ENCODE measurements at places on chromosomes 5 and 9.
A peak's percentile ranks its signal among the peaks of the same experiment; 100 is the strongest.

DNA sequence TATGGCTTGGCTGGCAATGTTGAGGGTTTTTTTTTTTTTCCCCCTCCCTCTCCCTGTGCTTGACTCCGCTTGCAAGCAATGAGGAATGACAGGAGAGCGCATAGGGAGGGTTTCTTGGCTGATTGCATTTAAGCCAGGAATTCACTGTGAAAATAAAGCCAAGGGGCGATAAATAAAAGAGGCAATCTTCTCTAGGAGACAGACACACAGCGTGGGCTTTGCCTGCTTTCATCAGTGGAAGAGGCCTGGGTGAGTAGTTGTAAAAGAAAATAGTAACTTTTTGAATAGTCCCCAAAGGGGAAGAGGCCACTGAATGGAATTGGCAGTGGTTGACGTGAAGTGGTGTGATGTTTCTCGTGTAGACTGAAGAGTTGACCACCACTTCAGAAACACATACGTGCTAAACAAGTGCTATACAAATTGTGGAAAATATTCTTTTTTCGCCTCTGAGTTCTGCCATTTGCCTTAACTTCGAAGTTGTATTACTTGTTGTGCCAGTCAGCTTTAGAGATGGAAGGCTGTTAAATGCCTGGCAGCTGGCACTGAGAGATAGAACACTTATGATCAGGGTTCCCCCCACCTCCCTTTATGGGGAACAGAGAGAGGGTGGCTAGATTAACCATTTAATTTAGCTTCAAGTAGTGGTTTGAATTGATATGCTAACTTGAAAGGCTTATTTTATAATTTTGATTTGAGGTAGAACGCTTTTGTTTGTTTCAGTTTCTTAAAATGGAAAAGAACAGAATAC lies 3.0 kb downstream of the ZSWIM6 start:
- peak; percentile 30 for DNase-seq

GRCh38 chr5:51378061-51378409 lies 5.2 kb upstream of the ISL1 start:
- DNase-seq: no peak

DNA sequence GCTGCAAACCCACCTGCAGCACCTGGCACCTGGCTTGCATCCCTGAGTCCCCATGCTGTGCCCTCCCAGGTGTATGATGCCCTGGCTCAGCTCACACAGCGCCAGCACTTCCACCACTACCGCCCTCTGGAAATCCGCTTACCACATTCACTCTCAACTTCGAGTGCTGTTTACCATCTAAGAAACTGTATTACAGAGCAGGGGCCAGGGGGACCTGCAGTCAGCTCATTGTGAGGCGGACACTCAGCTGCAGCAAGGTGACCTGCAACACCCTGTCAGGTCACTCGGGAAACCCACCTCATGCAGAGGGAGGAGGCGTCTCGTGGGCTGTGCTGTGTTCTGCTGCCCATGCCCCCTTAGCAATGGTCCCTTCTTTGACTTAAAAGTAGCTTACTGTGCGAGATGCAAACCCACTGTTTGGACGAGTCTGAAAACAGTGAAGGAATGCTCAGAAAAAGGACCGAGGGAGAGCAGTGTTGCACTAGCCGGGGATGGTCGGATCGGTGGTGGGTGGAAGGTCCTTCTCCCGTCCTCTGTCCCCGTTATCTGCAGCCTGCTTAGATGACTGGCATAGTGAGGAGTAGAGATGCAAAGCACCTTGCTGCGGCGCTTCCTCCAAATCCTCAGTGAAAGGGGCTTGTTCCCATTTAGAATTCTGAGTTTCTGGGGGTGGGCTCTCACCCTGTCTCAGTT lies 55.2 kb upstream of the CTSL start:
- DNase-seq: no peak

GRCh38 chr9:101325053-101325452 lies 59.8 kb downstream of the BAAT start:
- DNase-seq: no peak

DNA sequence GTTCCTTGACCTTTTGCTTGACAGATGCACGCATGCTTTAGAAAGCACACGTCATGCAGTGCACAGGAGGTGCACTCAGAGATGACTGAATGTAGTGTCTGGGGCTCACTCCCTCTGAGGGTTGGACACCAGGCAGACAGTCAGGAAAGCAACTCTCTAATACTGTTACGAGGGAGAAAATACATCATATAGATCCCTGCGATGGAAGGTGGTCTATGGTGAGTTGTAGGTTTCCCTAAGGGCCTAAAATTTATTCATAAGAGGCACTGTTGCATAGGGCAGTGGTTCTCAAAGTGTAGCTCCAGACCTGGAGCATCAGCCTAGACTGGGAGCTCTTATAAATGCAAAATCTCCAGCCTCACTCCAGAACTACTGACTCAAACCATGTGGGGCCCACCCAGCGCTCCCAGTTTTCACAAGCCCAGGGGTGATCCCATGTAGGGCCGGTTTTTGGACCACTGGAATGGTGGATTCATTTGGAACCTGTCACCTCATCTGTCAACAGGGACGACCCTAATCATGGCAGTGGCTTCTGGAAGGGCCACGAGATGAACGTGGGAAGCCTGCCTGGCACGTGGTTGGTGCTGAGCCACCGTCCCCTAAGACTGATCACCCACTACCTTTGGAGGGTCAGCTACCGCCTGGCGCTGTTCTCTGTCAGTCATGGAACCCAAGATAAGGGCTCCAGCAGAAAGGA lies 16.8 kb upstream of the PHF19 start:
- DNase-seq: no peak

GRCh38 chr5:74325866-74326265 lies 314.7 kb downstream of the ENC1 start:
- DNase-seq: no peak

- peak; percentile 78 for DNase-seq
Observed at GRCh38 chr5:159965031-159965837, 43.7 kb upstream of the TTC1 start.

GRCh38 chr5:68403301-68403700 lies 187.7 kb downstream of the PIK3R1 start:
- DNase-seq: no peak

- DNase-seq: no peak
Observed at GRCh38 chr9:101226161-101226560, 158.6 kb downstream of the BAAT start.

DNA sequence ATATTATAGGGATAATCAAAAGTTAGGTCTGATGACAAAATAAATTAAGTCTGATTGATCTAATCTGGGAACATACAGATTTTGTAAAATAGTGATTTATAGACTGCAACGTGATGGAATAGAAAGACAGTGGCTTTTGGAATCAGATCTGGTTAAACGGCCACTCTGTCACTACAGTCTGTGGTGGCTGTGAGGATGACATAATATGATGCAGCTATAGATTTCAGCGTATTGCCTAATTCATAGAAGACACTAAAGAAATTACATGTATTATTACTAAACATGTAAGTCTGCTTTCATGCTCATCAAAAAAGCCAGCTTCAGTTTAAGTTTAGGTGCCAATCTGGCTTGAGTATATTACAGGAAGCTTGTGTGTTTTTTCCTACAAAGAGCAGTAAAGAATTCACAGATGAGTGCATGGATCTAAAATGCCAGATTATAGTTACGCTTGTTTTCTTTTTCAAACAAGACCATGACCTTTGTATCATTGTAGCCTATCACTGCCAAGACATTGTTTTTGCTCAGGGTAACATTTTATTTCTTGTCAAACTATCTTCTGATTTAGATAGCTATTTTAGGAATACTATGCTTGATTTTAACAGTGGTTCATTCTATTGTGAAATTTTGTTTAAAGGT lies 25.7 kb downstream of the CPEB4 start:
- DNase-seq: no peak

DNA sequence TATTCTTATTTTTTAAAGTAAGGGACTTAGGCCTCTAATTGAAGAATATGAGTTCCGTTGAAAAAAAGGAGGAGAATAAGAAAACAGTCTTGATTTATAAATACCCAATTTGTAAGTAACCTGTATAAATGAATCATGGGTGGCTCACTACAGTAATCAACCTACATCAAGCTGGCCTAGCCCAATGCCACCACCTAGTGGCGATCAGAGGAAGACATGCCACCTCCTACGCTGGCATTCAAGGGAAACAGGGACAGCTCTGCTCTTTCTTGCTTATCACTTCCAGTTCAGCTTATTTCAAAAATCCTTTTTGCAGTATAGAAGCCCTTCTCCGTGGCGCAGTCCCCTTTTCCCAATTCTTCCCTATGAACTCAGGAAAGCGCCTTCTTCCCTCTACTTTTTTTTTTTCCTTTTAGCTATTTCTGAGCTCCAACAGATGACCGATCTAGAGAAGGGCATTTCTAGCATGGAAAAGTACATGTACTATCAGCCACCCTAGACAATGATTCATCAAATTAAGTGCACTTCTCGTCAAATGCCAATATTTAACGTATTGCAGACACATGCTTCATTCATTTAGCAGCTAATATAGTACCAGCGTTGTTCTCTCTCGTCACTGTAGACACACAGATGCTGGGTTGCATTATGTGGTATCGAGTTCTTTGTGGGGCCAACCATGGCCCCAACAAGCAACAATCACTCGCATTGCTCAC lies 28.3 kb downstream of the PTPN3 start:
- DNase-seq: peak; percentile 71

DNA sequence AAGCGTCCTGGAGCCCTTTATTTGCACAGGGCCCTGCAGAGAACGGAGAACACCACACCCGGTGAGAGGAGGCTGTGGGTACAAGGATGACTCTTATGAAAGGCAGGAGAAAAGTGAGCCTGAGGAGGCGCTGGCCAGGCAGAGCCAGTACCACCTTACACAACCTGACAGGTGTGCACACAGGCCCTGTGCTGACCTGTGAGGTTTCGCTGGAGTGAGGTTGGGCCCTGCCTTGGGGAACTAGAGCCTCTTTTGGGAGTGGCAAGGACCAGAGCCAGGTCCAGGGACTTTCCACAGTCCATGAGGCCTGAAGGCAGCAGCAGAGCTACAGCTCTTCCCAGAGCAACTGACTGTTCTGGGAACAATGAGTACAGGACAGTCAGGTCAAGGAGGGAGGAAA lies 3.1 kb downstream of the SRD5A1 start:
- DNase-seq: no peak

DNA sequence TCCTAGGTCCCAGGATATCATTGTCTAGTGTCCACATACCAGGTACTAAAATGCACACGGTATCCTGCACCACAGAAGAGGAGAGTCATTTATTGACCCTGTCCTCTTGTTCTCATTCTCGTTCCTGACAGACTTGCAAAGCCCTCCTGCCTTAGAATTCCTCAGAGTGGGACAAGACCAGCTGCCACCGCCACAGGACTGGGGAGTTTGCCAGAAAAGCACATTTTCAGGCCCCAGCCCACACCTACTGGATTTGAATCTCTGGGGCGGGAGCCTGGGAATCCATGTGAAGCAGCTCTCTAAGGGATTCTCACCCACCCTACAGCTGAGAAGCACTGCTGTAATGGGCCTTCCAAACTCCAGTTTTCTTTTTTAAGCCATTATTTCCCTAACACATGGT lies 68.0 kb upstream of the FANCC start:
- no peak for DNase-seq

GRCh38 chr5:32542216-32543059 lies 42.9 kb upstream of the SUB1 start:
- no peak for DNase-seq

DNA sequence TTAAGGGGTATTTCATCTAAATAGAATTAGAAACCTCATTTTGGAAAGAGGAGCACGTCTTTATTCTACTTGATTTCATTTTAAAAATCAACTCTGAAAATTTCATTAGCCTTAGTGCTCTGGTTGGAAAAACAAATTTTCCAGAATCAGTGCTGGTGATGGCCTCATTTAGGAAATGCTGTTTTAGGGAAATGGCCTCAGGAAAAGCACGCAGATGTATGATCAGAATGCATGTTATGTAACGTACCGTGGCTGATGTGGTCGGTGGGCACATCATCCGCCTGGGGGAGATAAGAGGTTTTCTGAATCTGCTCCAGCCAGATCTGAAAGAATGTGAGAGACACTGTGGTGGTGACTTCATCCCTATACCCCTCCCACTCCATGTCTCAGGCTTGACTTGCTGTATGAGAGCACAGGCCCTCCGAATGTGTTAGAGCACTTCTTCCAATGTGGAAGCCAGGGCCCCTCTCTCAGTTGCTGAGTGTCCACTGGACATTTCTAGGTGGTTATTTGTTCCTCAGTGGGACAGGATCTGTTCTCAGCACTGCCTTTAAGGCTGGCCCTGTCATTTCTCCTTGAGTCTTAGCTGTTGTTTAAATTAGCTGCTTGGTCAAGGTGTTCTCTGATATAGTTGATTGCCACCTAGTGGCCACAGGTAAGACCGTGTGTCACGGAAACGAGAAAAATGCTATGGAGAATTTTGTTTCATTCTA lies 96.5 kb downstream of the ARHGAP26 start:
- DNase-seq: peak; percentile 24

GRCh38 chr5:163794993-163795392 lies 289.6 kb downstream of the MAT2B start:
- DNase-seq: no peak

DNA sequence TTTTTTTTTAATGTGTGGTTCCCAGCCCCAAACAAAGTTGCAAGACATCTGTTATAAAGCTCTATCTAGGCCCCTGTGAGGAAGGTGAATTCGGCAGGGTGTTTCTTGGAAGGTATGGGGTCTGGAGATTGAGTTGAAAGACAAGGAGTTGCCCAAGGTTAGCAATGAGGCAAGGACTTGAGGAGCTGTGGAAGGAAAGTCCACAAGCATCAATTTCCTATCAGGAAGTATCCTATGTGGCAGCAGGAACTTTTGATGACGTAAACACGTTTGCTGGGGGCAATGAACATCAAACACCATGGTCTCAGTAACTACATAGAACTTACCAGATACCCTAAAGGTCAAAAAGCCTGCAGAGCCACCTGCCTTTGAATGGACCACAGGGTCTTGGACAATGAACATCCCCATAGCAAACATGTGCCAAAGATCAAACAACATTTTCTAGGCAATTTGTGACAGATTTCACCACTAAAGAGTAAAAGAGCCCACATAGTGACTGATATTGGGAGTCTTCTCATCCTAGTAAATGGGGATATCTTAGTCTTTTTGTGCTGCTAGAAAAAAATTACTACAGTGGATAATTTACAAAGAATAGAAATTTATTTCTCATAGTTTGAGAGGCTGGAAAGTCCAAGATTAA lies 145.1 kb downstream of the GCNT1 start:
- DNase-seq: no peak

- peak; percentile 17 for DNase-seq
Observed at GRCh38 chr5:50751064-50751657, 84.7 kb downstream of the PARP8 start.

GRCh38 chr5:135484674-135485086 lies 32.5 kb upstream of the TIFAB start:
- no peak for DNase-seq

- DNase-seq: no peak
Observed at GRCh38 chr9:133112663-133113026, 8.4 kb downstream of the RALGDS start.
